Daoy (cell line): ENCODE measurements at places on chromosomes 3 and 15. TPM values are rescaled to one million over a fixed set of nuclear protein-coding genes. Genes with fewer than 3 reads are reported as not detected.
A peak's percentile ranks its signal among the peaks of the same experiment; 100 is the strongest.

Gene NT5DC2
- 68.6 and 73.1 TPM in 2 replicates for total RNA-seq

Gene CFAP161
- 0.69 TPM in 1 of 2 replicates, not detected in the other for total RNA-seq

Gene ACP3
- total RNA-seq, result 2.9 TPM in 1 of 2 replicates, not detected in the other

Gene ZIC1
- total RNA-seq, result 10.3 and 19.5 TPM in 2 replicates

Gene SEMA7A
- total RNA-seq, result 36.2 and 48.3 TPM in 2 replicates

Gene ARNT2
- 7.8 and 8.0 TPM in 2 replicates for total RNA-seq

Gene TTLL13
- total RNA-seq, result 0.06 TPM in 1 of 2 replicates, not detected in the other

Gene CTXN2
- total RNA-seq, result not detected in 2 replicates

Gene UTS2B
- total RNA-seq, result not detected in 2 replicates

Gene EIF4E3
- total RNA-seq, result 0.83 and 1.7 TPM in 2 replicates

Gene AADAC
- total RNA-seq, result not detected in 2 replicates

Gene LCMT2
- 7.2 and 11.8 TPM in 2 replicates for total RNA-seq

DNA sequence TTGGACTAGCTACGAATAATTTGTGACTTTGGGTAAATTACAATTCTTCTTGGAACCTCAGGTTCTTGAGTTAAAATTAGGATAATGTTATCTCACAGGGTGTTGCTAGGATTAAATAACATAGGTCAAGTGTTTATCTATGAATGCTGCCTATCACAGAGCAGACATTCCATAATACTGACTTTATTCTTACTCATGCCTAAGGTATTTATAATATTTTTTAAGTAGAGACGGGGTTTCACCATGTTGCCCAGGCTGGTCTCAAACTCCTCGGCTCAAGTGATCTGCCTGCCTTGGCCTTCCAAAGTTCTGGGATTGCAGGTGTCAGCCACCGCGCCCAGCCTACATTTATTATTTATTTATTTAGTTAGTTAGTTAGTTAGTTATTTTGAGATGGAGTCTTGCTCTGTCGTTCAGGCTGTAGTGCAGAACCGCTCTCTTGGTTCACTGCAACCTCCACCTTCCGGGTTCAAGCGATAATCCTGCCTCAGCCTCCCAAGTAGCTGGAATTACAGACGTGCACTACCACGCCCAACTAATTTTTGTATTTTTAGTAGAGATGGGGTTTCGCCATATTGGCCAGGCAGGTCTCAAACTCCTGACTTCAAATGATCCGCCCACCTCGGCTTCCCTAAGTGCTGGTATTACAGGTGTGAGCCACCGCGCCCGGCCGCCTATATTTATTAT, 741 bp upstream of the ZNF106 start:
- DNase-seq, result peak; percentile 26

GRCh38 chr15:49715211-49715610, 94.4 kb downstream of the DTWD1 start:
- no peak for DNase-seq

DNA sequence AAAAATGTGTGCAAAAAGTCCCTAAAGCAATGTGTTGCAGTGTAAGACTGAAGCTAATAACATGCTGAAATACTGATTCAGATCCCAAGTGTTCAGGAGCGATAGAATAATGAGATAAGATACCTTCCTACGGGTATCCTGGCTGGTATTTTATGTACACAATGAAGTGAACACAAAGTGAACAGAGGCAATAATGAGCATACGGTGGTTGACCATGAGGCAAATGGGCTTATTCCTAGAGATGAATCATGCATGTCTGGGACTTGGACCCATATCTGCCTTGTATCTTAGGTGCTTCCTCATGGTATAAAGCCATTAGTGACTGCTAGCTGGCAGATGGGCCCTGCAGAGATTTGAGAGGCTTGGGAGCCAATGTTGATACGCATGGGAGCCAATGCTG, 21.5 kb downstream of the PTPRG start:
- DNase-seq, result no peak

DNA sequence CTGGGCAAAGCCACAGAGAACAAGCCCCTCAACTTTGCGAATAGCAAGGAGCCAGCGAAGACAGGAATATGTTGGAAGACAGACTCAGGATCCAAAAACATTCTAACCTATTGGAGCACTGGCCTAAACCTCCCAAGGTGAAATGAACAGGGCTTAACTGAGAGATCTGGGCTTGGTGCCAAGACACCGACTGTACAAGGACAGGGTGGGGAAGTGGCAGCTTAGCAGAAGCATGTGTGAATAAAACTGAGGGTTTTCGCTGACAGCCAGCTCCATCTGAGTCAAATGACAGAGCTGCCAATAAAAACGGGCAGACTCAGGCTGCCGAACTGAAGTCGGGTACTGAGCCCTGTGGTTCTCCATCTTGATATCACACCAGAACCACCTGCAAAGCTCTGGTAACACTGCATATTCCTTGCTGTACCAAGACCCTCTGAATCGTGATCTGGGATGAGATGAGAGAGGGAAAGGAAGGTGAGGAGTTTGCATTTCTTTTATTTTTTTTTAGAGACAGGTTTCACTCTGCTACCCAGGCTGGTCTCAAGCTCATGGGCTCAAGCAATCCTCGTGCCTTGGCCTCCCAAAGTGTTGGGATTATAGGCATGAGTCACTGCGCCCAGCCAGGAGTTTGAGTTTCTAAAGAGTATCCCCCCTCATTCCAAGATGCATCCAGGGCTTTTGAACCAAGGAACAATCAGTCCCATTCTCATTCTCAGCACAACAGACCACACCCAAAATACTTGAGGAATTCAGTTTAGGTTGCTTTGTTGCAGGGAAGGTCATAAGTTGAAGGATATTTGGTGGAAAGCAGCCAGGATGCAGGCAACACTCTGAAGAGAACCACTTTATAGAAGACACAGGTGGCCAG, 6.0 kb upstream of the PLCB2 start:
- peak; percentile 66 for DNase-seq

DNA sequence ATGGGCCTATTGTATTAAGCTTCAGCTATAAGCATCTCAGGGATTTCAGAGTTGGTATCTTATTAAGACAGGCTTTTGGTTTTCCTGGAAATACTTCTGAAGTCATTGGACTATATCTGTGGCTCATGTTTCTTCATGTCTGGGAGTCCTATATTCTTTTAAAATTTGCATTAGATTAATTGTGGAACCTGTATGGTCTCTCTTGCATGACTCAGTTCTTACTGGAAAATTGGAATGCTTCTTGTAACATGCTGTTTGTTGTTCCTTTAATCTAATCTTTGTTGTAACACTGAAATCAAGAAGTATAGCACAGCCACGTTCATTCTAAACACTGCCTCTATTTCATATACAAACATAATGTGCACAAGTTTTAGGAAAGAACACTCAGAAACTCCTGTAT, 208.1 kb downstream of the RBMS3 start:
- DNase-seq, result no peak

DNA sequence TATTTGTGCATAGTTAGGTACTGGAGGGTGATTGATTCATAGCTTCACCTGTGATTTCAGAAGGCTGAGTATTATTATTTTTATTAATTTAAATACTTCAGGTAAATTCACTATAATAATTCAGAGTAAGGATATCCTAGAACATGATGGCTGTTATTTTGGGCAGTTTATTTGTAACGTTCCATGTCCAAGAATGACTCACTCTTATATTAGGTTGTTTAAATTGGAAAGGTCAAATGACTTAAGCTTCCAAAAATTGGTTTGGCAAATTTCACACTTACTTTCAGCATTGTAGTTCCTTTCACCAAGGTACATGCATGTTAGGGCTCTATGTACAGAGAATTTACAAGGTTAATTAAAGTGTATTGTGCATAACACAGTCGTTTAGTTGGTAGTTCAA, 120.2 kb downstream of the EPHA3 start:
- no peak for DNase-seq

DNA sequence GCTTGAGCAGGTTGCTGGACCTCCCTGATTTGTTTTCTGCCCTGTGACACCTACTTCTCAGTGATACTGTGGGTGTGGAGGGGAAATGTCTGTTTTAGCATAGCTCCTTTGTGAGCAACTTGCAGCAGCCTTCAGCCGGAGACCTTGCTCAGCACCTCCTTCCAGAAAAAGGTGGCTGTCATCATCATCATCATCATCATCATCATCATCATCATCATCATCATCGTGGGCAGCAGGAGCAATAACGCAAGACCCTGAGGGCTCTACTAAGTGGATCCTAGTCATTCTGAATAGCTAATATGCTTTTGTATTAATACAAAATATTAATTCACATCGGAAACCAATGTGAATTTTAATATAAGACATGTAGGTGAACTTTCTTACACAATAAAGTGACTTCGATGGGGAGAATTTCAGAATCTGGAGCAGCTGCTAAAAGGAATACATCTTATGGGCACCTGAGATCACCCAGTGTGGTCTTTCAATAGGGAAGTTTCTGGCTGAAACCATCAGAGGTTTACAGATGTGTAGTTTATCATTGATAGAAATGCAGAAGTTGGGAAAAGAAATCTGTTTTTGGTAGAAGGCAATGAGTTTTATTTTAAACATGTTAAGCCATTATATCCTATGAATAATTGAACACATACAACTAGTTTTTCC, 8.6 kb downstream of the GABRR3 start:
- no peak for DNase-seq

- DNase-seq, result peak; percentile 96
Observed at GRCh38 chr15:39127925-39128617, 452.8 kb upstream of the THBS1 start.

GRCh38 chr3:185330238-185330637, 32.7 kb upstream of the MAP3K13 start:
- DNase-seq, result no peak

DNA sequence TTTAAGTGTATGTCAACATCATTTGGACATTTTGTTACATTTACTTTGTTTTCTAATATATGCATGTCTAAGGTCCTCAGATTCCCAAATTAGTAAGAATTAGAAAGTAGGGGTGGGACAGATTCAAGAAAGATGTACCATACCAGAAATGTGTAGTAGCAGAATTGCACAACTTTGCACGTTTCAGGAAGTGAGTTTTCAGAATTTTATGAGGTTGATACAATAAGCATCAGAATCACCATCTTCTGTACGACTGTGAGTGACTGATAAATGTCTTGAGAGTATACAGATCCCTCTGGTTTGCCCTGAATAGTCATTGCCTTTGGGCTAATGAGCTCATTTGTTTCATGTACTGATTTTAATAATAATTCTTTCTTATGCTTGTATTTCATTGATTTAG, 9.3 kb downstream of the ARIH2 start:
- no peak for DNase-seq

DNA sequence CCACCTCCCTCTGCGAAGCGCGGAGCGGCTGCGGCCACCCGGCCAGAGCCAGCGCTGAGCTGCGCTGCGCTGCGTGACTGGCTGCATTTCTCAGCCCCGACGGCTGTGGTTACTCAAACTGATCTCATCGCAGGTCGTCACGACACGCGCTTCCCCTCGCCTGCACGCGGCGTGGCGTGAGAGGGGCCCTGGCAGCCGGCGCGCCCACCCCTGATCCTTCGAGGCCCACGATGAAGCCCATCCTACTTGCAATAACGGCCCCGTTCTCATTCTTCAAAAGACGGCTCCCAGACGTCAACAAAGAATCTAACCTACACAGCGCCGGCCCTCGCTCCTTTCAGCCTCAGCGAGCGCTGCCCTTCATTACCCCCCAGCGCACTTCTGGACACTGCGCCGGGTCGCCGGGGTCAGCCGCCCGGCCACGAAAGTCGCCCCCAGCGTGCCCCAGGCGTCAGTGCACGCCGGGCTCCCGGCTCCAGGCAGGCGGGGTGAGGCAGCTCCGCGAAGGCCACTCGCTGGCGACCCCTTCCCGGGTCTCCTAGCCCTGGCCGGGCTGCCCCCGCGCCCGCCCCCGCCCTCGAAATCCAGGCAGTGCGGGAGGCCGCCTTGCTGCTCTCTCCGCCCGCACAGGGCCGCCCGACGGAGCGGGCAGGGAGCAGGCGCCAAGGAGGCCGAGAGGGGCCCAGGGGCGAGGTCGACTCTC, 9.9 kb upstream of the LEKR1 start:
- no peak for DNase-seq

GRCh38 chr3:171801738-171802589, 8.3 kb downstream of the PLD1 start:
- peak; percentile 82 for DNase-seq

GRCh38 chr3:115932807-115933206, 309.5 kb downstream of the GAP43 start:
- DNase-seq, result no peak

- no peak for DNase-seq
Observed at GRCh38 chr3:126367316-126367805, 10.2 kb upstream of the KLF15 start.

- no peak for DNase-seq
Observed at GRCh38 chr15:101145362-101145761, 106.5 kb downstream of the CHSY1 start.

GRCh38 chr3:126478581-126479310, 3.1 kb upstream of the ZXDC start:
- no peak for DNase-seq

- DNase-seq, result no peak
Observed at GRCh38 chr15:74216949-74217348, 14.4 kb upstream of the STRA6 start.

DNA sequence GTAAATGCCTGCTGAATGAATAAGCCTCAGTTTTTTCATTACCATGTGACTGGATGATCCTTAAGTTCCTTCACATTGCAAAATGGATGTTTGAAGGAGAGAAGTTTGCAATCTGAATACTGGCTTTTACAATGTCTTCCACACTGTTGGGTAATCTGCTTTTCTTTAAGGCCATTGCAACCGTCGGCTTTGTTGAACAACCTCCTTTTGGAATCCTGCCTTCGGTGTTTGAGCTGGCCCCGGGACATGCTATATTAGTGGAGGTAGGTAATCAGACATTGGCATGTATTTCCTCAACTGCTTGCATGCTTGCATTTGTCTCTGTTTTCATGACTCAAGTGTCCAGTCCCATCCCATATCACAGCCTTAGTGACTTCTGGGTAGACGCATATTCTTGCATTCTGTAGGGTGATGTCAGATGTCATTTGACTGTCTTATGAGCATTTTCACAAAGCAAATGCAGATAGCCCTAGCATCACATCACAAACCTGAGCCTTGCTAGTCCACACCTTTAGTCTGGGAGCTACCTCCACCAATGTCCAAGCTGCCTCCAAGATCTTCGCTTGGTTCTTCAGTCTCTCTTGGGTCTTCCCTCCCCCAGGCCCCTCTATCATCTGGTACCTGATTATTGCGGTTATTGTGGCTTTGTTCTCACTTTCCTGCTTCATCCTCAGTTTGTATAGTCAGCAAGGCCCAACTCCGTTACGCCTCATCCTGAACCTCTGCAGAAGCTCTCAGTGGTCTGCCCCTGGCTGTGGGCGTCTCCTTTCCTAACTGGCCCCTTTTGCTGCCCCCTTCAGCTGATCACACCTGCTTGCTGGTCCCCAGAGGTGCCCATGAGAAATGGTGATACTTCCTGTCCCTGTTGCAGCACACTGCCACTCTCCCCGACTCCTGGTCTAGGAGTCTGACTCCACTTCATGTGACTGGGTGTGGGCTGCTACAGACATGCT, 48.5 kb downstream of the ACAA1 start:
- DNase-seq, result no peak

- no peak for DNase-seq
Observed at GRCh38 chr15:37888356-37888755, 46.1 kb upstream of the TMCO5A start.

DNA sequence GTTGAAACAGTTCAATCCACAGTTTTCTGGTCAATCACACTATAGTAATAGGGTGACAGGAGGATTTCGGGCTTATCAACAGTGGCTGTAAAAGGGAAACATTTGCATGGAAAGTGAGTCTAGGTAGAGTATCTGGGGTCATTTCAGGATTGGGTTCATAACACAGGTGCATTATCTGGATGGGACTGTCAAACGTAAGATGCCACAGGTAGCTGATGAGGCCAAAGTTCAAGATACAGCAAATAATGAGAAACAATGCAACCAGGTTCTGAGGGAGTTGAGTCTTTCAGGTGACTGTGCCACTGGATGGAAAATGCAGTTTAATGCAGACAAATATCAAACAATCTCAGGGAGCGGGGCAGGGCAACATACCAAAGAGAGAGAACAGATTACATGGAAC, 62.2 kb downstream of the WDR76 start:
- no peak for DNase-seq
